ENCODE measurements at places on chromosomes 7 and 10.

DNA sequence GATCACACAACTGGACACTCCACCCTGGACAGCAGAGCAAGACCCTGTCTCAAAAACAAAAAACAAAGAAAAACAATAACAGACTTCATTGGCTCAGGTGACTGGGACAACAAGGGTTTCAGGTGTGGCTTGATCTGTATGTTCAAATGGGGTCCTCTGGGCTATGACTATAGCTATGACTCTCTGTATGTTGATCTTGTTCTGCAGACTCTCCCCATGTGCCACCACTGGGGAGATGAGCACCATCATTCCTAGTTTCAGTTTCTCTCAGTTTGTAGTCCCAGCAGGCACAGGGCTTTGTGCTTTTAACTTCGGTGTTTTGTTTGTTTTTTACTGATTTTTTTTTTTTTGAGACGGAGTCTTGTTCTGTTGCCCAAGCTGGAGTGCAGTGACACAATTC, 53.8 kb downstream of the SUFU start:
- no peak for DNase-seq

GRCh38 chr7:32062150-32062549, 8.1 kb downstream of the PDE1C start:
- peak; percentile 53 for DNase-seq

DNA sequence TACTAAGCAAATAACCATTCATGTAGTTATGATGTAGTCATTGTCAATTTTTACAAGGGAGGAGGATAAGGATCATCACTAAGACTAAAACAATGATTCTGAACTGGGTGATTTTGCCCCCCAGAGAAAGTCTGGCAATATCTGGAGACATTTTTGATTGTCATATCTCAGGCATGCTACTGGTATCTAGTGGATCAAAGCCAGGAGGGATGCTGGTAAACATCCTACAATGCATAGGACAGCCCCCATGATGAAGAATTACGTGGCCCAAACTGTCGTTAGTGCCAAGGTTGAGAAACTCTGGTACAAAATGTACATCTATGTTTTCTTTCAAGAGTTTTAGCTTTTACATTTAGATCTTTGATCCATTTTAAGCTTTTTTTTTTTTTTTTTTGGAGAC, 57.3 kb downstream of the GBF1 start:
- no peak for DNase-seq

GRCh38 chr7:159193543-159194090, 49.0 kb upstream of the VIPR2 start:
- DNase-seq: no peak

- DNase-seq: peak; percentile 21
These were observed 164.6 kb upstream of the PPP1R3A start for GRCh38 chr7:114083166-114084001.

- no peak for DNase-seq
These were observed 36.9 kb downstream of the PIK3CG start for GRCh38 chr7:106901828-106902441.

DNA sequence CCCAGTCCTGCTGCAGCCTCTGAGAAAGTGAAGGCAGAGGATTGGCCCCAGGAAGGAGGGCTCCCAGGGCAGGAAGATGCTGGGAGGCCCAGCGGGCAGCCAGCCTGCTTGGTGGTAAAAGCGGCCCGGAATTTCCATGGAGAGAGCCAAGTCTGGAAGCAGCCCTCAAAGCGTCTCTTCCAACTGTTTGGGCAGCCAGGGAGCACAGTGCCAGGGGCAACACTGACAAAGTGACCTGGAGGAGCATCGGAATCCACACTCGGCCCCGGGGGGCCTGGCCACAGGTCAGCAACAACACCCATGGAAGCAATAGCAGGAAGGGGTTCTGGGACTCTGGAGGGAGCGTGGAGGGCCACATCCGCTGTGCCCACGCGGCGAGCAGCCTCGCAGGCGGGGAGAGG, 63.2 kb upstream of the FGFR2 start:
- DNase-seq: no peak

GRCh38 chr7:140643416-140643815, 2.8 kb upstream of the DENND2A start:
- DNase-seq: no peak

GRCh38 chr10:44970812-44971395, 7.7 kb downstream of the DEPP1 start:
- DNase-seq: no peak

DNA sequence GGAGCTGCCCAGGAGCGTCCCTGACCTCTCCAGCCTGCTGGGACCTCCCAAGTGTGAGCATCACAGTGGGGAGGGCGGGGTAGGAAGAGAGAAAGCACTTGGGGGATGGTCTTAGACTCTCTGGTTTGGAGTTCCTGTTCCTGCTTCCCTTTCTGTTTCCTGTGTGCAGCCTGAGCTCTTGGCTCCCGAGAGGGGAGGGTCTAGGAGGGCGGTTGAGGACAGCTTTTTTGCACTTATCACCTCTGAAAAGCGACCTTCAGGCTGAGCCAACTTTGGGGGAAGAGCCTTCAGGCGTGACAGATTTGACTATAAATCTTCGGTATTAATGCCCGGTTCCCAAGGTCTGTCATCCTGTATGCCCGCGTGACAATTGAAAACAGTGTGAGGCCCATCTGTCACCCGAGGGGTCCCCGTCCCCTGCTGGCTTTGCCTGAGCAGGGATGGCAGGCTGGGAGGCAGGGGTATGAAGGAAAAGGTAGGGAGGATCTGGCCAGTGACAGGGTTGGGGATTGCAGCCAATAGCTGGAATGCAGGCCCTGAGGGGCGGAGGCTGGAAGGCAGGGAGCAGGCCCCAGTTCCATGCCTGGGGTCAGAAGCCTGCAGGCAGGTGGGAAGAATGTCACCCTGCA, 78.6 kb downstream of the CDH23 start:
- DNase-seq: no peak

- DNase-seq: peak; percentile 7
These were observed 188.4 kb downstream of the CYP26A1 start for GRCh38 chr10:93261961-93262610.

- DNase-seq: no peak
These were observed 118.6 kb upstream of the PRSS58 start for GRCh38 chr7:142376356-142376997.

DNA sequence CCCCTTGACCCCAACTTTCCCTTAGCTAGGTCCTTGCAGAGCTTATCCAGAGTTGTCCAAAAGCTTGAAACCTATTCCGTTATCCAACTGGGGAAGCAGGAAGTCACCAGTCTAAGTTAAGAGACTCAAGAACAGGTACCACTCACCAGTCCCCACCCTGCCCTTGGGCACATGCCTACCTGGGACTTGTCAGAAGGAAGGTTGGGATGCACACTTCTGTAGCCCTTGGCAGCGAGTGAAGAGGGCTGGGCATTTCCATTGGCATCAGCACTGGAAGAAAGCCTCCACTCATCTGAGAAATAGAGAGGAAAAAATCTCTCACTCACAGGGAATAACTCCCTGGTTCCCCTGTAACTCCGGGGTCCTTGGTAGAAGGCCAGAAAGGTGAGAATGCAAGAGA, 131.0 kb upstream of the PDLIM1 start:
- no peak for DNase-seq

DNA sequence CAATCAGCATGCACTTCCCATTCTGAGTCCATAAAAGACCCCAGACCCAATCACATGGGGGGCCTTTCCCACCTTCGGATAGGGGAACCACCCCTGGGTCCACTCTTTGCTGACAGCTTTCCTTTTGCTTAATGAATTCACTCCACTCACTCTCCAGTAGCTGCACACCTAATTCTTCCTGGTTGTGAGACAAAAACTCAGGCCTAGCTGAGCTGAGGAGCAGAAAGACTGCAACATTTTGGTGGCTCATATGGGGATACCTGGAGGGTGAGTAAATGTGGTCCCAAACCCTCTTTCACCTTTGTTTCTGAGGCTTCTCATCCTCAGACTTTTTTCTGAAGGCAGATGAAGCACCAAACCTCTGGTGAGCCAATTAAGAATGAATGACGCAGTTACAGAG, 138.1 kb downstream of the WDR11 start:
- no peak for DNase-seq

DNA sequence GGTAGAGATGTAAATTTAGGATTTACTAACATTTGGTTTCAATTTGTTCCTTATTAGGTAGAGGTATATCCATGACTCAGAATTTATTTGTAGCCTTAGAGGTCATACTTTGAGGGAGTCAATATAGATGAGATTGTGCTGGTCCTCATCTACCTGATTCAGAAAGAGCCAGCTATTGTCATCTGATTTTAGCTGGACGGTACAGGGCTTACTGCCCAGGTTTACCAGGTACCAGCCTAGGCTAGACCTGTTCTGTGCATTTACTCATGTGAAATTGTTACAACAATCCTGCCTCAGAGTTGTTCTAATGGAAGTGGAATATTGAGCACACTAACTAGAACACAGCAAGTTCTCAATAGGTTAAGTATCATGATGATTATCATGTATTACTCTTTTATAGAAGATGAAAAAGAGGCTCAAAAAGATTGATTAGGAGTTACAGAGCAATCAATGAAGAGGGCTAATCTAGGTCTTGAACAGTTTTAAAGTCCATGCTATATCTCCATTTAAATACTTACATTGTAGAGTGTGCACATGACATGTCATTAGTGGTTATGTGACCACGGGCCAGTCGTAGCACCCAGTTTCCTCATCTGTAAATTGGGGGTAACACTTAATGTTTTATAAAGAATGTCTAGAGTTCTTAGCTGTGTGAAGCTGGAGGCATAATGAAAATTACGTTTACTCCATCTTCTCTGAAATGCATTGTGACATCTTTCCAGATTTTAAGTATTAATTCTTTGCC, 42.1 kb downstream of the TRIM24 start:
- peak; percentile 11 for DNase-seq

GRCh38 chr10:16685551-16685950, 131.7 kb downstream of the RSU1 start:
- no peak for DNase-seq
